ENCODE measurements at places on chromosomes 4 and X.
A peak's percentile ranks its signal among the peaks of the same experiment; 100 is the strongest.

GRCh38 chr4:102761296-102761701 lies 531 bp upstream of the MANBA start:
- DNase-seq, result no peak

DNA sequence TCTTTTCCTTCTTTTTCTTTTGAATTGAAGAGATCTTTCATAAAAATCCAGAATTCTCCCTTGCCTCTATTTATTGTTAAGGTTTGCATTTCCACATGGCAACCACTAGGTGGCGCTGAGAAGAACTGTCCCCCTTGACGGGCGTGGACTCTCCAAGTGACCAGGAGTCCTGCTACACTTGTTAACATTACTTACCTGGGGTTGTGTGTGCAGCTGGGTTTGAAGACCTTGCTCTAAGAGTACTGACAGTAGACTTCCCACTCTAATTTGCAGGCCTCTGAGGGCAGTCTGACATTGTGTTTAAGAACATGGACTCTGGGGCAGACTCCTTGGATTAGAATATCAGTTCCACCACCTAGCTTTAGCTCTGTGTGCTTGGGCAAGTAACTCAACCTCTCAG lies 52.8 kb downstream of the GPRIN3 start:
- no peak for DNase-seq

GRCh38 chrX:77446908-77447652 lies at the start of gene FGF16:
Gene FGF16, plus strand, starts transcription at chrX:77447389. Its CDS starts 286 bp downstream, at chrX:77447675.
- DNase-seq, result no peak

DNA sequence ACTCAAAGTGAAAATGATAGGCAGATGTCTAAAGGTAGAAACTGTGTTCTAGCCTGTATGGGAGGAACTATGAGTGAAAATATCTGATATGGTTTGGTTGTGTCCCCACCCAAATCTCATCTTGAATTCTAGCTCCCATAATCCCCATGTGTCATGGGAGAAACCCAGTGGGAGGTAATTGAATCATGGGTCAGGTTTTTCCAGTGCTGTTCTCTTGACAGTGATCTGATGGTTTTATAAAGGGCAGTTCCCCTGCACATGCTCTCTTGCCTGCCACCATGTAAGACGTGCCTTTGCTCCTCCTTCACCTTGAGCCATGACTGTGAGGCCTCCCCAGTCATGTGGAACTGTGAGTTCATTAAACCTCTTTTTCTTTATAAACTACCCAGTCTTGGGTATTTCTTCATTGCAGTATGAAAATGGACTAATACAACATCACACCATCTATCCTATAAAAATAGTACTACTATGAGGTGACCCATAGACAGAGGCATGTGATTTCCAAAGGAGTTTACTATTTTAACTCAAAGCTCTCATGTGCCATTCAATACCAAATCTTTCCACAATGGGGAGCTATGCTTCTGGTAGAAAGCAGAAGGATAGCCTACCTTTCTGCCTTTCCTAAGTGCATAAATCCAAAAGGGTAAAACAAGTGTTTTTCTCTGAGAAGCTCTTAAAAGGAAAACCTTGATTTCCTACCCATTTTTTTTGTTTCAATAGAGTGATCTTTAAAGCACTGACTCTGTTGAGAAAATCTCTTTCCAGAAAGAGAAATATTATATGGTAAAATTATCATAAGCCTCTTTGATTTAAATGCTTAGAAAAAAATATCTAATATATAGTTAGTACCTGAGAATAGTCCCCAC lies 38.8 kb downstream of the SEC31A start:
- no peak for DNase-seq

- no peak for DNase-seq
These were observed 540.0 kb downstream of the GRID2 start for GRCh38 chr4:92843784-92844183.

GRCh38 chr4:94453391-94453963 lies 1.7 kb downstream of the PDLIM5 start:
- DNase-seq, result no peak

- no peak for DNase-seq
These were observed 241.4 kb upstream of the EPHA5 start for GRCh38 chr4:65911720-65912119.

GRCh38 chr4:42789041-42789567 lies 103.4 kb upstream of the GRXCR1 start:
- DNase-seq, result no peak

GRCh38 chrX:479273-479981 lies 92.7 kb upstream of the PPP2R3B start:
- no peak for DNase-seq

DNA sequence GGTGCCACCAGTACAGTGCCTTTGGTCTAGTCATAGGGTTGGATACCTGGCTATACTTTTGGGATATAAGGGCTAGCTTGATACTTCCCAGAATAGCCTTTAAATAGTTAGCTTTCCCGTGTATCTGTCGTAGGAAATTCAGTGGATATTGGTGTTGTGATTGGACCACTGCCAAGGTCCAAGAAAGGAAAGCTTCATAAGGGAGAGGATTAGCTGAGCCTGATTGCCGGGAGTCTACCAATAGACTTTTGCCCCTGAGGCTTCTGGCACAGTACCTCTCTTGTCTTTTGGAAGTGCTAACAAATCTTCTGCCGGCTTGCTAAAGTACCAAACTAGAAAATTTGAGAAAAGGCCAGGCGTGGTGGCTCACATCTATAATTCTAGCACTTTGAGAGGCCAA lies 350.6 kb downstream of the CHIC1 start:
- DNase-seq, result no peak

DNA sequence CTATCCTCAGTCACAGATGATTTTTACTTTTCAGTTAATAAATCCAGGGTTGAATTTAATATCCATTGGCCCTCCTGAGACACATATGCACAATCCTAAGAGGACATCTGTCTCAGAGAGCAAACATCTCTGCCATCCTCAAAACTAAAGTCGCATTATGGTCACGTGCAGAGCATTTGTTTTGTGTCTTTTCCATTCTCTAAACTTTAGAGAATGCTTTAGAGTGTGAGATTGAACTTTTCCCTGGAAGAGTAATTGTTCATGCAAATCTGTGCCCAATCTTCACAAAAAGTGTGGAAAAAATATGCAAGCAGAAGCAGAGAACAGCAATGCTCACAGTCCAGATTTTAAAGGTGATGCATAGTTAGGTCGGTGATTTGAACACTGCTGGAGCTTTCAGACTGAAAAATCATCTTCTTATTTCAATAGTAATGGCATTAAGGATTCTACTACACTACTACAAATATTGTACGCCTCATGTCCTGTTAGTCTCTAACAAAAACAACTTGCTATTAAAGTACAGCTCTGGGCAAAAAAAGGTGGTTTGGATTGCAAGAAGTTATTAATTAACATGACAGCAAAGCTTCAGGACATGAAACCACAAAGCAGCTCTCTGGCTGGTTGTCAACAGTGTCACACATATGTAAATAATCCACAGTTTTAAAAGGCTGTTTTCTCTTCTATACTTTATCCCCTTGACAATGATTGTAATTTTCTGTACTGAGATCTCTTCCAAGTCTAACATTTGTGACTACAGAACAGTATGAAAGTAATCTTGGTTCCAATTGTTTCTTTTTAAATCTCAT lies 19.9 kb downstream of the DCHS2 start:
- DNase-seq, result no peak

DNA sequence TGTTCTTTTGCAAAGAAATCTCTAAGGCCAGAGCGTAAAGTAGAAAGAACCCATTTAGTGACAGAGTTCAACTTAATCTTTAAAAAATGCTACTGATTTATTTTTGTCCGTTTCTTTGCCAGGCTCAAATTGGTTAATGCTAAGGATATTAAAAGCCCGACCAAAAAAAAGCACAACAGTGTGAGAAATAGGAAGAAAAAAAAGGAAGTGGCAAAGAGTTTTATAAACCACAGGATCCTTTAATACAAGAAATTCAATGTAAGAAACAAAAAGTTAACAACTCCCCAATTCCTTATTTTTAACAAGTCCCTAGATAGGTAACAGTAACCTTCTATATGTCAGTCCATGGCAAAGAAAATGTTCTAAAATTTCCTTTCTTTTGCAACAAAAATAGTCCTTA lies 480.4 kb downstream of the ACTRT1 start:
- DNase-seq, result no peak

DNA sequence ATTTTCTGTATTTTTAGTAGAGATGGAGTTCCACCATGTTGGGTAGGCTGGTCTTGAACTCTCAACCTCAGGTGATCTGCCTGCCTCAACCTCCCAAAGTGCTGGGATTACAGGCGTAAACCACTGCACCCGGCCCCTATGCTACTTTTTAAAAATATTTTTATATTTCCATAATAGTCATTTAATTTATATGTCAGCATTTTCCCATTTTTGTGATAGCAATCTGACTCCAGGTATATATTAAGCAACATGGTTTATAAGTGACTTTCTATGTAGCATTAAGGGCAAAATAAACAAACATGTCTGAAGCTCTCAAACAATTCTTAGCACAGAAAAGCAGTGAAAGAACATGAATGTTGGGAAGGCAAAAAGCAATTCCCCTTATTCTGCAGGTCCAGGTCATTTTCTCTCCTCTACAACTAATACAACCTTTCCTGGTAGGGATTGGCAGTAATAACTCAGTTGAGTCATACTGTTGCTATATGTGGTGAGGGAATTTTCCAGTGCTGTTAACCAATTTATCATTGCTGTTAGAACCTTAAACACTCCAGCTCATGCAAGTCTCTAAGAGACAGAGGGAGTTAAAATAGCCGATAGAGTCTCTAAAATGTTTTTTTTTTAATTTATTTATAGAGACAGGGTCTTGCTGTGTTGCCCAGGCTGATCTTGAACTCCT lies 24.0 kb downstream of the SMIM14 start:
- DNase-seq, result no peak

GRCh38 chr4:141686146-141686775 lies 49.9 kb downstream of the IL15 start:
- no peak for DNase-seq

- DNase-seq, result no peak
These were observed 44.5 kb downstream of the STPG2 start for GRCh38 chr4:98098764-98099163.

DNA sequence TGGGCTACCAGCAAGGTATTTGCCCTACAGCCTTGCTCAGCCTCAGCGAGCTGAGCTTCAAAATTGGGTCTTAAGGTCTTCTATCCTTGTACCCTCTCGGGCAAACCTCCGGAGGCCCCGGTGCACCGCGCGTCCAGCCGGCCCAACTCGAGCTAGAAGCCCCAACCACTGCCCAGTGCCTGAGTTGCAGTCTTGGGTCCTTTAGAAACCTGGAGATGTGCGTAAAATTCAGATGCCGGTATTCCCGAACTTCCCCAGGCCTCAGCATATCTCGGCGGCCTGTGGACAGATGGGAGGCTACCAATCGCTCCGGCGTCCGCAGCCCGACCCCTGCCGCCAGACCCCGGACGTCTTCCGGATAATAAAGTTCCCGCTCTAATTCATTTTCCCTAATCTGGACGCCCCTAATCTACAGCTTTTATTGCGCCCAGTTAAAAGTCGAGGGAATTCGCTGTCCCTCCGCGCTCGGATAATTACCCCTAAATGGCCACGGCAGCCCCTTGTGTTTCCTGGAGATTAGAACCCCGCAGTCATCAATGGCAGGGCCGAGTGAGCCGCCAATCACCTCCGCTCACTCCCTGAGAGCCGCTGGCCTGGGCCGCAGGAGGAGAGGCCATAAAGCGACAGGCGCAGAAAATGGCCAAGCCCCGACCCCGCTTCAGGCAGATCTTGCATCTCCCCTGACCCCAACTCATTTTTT lies 1.5 kb upstream of the MSX1 start:
- no peak for DNase-seq

- no peak for DNase-seq
These were observed 81.3 kb upstream of the SCML1 start for GRCh38 chrX:17656035-17656418.

- DNase-seq, result no peak
These were observed 209.5 kb upstream of the CPEB2 start for GRCh38 chr4:14792702-14793227.

DNA sequence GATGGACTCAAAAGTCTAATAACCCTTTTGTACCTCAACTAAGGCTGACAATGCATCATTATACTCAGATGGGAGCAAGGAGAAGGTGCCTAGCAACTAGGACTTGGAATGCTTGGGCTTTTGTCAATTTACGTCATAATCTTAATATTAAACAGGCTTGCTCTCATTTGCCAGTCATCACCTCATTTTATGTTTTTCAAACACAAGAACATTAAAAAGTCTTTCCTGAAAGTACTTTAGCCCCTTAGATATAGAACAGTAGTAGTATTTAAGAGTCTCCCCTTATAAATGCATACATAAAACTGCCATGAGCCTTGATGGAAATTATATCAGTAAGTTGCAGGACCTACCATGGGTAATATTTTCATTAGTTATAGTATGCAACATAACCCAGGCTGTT lies 150.7 kb upstream of the INTU start:
- DNase-seq, result no peak

DNA sequence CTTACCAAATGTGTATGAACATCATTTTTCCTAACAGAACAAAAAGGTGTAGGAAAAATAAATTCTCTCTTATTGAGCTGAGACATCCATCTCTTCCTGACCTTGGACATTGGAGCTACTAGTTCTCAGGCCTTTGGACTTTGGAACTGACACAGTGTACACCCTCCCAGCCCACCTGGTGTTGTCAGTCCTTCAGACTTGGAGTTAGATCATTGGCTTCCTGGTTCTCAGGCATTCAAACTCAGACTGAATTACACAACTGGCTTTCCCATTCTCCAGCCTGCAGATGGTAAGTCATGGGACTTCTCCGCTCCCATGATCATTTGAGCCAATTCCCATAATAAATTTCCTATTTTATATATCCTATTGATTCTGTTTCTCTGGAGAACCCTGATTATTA lies 84.8 kb upstream of the EDNRA start:
- DNase-seq, result no peak

- no peak for DNase-seq
These were observed 34.7 kb downstream of the NUP62CL start for GRCh38 chrX:107171369-107172102.

GRCh38 chrX:101993335-101993734 lies 61.5 kb upstream of the ZMAT1 start:
- DNase-seq, result no peak

GRCh38 chr4:52052475-52052780 lies 1.3 kb downstream of the SPATA18 start:
- DNase-seq, result no peak

DNA sequence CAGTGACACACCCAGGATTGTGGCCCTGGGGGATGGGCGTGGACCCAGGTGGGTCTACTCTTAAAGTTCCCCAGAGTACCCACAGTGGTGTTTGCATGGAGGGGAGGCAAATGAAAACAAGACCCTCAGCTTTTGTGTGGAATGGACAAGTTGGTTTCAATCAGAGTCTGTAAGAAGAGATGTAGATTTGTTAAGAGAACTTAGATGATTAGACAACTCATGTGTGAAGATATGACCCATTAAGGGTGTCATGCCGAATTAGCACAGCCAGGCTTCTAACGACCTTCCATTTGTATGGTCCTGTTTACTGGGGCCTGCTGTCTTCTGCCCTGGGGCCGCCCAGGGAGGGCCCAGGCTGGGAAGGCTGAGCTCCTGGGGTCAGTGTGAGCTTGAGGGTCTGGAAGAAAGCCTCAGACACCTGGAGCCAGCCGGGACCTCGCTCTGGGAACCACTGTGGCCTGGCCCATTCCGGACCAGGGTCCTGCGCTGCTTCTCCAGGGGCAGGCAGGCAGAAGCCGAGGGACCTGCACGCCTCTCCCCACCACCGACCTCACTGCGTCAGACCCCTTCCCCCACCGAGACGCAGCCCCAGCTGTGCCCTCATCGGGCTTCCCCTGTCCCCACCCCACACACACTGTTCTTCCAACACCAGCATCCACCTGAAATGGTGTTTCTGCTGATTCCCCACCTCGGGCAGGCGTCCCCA lies 20.4 kb downstream of the UVSSA start:
- no peak for DNase-seq

- peak; percentile 68 for DNase-seq
These were observed 1.5 kb downstream of the JADE1 start for GRCh38 chr4:128810871-128811570.

GRCh38 chr4:11791797-11792196 lies 363.1 kb upstream of the HS3ST1 start:
- DNase-seq, result no peak
